ENCODE measurements at places on chromosomes 7 and 10. TPM values are rescaled to one million over a fixed set of nuclear protein-coding genes. Genes with fewer than 3 reads are reported as not detected.

GRCh38 chr7:25789701-25790640 lies 362.0 kb upstream of the NFE2L3 start:
- DNase-seq: no peak

DNA sequence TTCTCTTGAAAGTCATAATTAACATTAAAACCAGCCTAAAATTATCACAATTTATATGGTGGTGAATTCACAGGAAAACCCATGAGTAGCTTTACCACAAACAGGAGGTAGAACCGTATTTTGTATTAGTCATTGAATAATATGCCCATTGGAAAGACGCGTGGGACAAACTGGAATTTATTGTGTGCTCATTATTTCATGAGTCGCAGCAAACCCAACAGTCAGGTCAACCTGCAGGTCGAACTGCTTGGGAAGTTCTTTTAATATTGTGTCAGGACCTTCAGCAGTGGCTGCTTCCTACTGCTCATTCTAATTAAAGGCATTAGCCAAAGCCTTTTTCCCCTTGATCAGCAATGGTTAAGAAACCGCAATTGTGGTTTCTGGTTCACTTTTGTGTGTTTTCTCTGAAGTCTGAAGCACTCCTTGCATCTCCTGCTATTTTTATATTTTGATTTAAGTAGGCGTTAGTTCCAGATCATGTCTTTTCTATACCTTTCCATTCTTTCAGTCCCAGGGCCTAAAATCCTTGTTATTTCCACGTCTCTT lies 100.1 kb downstream of the RAB11FIP2 start:
- DNase-seq: no peak

DNA sequence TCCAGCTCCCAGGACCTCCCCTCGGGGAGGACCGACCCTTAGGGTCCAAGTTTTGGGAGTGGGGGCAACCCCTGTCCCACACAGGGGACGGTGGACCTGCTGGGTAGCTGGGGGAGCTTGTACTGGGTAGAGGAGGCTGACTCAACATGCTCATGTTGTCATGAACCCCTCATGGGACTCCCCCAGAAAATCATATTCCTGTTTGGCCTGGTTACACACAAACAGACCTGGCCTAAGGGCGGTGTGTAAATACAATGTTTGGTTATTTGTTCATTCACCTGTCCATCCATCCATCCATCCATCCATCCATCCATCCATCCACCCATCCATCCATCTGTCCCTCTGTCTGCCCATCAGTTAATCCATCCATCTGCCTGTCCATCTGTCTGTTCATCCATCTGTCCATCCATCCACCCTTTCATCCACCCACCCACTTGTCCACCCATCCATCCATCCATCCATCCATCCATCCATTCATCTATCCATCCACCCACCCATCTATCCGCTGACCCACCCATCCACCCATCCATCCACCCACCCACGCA lies 92.9 kb downstream of the DNAJB6 start:
- no peak for DNase-seq

DNA sequence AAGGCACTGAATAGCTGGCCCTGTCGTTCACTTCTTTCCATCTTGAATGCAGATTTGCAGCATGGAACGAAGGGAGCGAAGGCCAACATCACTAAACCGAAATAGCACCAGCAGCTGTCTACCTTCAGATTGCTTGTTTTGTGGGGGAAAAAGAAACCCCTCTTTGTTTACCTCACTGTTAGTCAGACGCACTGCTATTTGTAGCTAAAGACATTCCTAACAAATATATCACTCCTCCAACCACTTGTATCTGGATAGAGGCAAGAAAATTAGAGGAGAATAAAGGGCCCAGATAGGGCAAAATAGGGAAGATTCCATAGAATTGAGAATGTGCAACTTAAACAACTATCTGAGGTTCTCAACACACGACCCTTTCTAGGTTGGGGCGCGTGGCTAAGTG lies 26.5 kb downstream of the ANK3 start:
- no peak for DNase-seq

GRCh38 chr7:84469034-84469433 lies 274.4 kb upstream of the SEMA3A start:
- DNase-seq: no peak

GRCh38 chr7:74396993-74397392 lies 56.7 kb upstream of the GTF2IRD1 start:
- DNase-seq: no peak

PSD gene
- 98.2 TPM for total RNA-seq

- no peak for DNase-seq
Observed at GRCh38 chr10:24944512-24945255, 7.7 kb downstream of the PRTFDC1 start.

- DNase-seq: no peak
Observed at GRCh38 chr7:107494315-107494751, 24.5 kb downstream of the GPR22 start.
